ENCODE measurements at places on chromosomes 16 and 17.

- no peak for DNase-seq
Observed at GRCh38 chr16:66752379-66752778, 970 bp upstream of the DYNC1LI2 start.

GRCh38 chr17:56756536-56756935 is 77.2 kb downstream of the C17orf67 start:
- DNase-seq, result no peak

- DNase-seq, result no peak
Observed at GRCh38 chr17:63928172-63928666, 3.9 kb downstream of the CD79B start.

GRCh38 chr17:57021226-57021940 is 43.5 kb downstream of the SCPEP1 start:
- no peak for DNase-seq

DNA sequence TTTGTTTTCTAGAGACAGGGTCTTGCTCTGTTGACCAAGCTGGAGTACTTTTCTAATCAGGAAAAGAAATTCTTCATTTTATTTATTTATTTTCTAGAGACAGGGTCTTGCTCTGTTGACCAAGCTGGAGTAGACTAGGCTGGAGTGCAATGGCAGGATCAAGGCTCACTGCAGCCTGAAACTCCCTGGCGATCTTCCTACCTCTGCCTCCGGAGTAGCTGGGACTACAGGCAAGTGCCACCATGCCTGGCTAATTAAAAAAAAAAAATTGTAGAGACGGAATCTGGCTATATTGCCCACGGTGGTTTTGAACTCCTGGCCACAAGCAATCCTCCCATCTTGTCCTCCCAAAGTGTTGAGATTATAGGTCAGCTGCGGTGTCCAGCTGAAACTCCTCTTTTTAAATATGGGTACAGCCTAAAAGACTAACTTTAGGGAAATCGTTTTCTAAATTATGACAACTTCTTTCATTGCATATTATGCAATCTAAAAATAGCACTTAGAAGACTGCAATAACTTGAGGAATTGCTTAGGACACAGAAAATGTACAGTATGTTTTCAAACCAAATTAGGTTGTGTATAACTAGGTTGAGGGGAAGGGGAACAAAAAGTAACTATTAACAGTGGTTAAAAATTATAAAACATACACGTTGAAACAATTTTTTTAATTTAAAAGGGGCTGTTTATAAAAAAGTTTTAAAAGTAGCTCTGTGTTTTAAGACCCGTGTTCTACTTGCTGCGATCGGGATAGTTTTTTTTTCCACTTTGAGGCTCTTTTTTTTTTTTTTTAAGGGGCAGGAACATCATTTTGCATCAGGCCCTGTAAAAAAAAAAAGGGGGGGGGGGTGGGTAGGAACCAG is 4.7 kb downstream of the PRAC1 start:
- no peak for DNase-seq

DNA sequence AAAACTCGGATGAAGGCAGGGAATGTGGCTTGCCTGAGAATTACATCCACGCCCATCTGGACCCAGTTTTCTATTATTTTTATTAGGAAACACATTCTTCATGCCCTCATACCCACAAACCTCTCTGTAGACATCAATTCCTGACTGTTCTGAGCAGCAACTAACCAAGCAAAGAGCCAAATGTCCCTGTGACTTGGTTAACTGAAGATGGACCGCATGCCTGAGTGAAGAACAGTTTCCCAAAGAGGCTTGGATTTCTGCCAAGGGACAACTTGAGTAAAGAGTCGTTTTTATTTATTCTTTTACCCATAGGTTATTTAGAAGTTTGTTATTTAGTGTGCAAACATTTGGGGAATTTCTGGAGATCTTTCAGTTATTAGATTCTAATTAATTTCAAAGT is 259.8 kb downstream of the GRIN2A start:
- no peak for DNase-seq

GRCh38 chr16:14017886-14018285 is 53.2 kb upstream of the MRTFB start:
- DNase-seq, result no peak

DNA sequence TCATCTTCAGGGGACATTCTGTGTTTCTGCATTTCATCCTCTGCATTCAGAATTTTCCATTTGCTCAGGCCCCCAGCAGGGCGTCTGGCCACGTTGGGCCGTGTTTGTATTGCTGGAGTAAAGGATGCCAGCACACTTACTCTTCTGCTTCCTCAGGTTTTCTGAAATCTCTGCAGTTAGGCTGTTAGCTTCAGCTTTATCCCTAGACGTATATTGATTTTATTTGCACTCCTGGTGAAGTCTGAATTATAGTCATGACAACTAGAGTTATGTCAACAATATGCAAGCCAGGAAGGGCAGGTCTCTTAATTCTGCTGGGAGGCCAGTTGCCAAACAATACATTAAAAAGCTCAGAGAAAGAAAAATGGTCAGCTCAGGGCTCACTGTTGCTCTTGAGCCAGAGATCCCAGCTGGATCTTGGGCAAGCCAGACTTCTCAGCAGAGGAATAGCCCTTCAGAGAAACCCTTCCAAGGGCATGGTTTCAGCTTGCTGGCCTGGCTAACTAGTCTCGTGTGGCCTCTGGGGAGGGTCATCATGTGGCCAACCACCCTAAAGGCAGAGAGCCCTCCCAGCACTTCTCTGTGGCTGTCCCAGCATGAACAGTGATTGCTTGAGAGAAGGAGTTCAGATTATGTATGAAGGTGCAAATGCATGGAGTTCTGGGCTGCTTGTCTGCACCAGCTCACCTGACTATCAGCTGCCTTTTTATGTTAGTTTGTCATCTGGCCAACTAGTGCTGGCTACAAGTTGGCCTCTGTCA is 110.2 kb upstream of the CACNG5 start:
- DNase-seq, result no peak

- DNase-seq, result no peak
Observed at GRCh38 chr16:81592353-81592866, 147.8 kb downstream of the CMIP start.

- DNase-seq, result no peak
Observed at GRCh38 chr17:41016578-41017215, 7.8 kb upstream of the KRTAP3-1 start.

- peak; percentile 72 for DNase-seq
Observed at GRCh38 chr16:88941913-88942909, 34.8 kb downstream of the CBFA2T3 start.

GRCh38 chr17:801660-802059 is 19.5 kb downstream of the MRM3 start:
- no peak for DNase-seq

DNA sequence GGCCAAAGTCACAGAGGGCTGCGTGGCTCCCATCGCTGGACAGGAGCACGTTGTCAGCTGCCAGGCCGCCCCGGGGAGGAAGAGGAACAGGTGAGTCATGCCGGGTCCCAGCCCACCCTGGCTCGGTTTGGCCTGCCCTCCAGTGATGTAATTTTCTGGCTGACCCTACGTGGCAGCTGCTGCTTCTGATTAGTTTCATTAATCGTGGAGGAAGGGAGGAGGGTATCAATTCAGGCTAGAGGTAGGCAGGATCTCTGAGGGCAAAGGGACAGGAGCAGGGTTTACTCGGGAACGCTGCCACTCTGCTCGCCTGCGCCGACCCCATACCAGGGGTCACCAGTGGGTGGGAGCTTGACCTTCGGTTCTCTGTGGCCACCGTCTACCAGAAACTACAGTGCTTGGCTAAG is 11.7 kb upstream of the SPATA32 start:
- no peak for DNase-seq

GRCh38 chr17:14307560-14308024 is 6.7 kb downstream of the HS3ST3B1 start:
- DNase-seq, result no peak

DNA sequence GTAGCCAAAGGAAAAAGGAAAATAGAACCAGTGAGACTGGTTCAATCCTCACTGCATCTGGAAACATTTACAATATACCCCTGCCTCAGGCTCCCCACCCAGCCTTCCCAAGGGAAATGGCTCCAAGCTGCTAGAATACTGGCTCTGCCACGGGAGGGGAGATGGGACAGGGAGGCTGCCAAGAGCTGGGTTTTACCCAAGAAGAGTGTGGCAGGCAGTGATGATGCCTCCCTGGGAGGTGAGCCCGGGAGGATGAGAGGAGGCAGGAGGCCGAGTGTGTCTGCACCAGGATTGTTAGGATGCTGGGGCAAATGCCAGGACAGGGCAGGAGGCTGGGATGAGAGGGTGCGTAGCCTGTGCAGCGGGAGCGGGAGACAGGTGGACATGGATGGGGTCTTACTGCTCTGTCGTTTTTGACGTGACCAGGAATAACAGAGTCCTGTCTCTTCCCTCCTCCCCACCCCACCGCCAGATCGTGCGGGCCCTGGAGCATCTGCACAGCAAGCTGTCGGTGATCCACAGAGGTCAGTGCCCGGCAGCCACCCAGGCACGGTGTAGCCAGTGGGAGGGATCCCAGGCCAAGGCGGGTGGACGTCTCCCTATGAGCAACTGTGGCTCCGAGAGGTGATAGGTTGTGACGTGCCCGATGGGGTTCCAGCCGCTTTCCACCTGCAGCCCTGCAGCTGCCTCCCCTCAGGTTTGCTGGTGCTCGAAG is 18.4 kb downstream of the MAP2K3 start:
- no peak for DNase-seq

DNA sequence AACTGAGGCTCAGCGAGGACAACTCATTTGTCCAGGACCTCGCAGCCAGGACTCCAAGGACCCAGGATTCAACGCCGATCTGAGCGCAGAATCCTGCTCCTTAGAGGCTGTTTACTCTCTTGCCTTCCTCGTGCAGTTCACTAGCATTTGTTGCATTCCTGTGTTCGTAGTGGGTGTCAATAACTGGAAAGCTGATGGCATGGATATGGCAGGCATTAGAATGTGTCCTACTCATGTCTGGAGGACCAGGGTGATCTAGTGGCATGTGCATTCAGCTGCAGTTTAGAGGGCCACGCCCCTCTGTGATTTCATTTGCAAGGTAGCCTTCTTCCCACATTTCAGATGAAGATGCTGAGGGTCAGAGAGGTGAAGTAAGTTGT is 510 bp downstream of the CRISPLD2 start:
- no peak for DNase-seq

DNA sequence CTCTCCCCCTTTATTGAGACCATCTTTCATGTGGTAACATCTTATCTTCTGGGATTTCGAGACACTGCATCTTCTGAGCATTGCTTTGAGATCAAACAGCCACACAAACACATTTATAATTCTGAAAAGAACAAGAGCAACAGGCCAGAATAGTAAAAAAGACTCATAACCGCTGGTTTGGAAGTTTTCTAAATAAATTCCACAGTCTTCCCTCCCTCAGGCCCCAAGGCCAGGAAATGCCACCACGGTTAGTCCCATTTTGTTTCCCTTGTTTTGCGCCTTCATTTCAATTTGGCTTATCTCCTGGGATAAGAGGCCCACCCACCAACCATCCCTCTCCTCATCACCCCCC is 25.3 kb downstream of the LITAF start:
- no peak for DNase-seq

GRCh38 chr17:50102164-50102991 is 7.2 kb downstream of the PDK2 start:
- DNase-seq, result no peak

GRCh38 chr16:24749310-24749709 is 19.9 kb downstream of the TNRC6A start:
- DNase-seq, result no peak

DNA sequence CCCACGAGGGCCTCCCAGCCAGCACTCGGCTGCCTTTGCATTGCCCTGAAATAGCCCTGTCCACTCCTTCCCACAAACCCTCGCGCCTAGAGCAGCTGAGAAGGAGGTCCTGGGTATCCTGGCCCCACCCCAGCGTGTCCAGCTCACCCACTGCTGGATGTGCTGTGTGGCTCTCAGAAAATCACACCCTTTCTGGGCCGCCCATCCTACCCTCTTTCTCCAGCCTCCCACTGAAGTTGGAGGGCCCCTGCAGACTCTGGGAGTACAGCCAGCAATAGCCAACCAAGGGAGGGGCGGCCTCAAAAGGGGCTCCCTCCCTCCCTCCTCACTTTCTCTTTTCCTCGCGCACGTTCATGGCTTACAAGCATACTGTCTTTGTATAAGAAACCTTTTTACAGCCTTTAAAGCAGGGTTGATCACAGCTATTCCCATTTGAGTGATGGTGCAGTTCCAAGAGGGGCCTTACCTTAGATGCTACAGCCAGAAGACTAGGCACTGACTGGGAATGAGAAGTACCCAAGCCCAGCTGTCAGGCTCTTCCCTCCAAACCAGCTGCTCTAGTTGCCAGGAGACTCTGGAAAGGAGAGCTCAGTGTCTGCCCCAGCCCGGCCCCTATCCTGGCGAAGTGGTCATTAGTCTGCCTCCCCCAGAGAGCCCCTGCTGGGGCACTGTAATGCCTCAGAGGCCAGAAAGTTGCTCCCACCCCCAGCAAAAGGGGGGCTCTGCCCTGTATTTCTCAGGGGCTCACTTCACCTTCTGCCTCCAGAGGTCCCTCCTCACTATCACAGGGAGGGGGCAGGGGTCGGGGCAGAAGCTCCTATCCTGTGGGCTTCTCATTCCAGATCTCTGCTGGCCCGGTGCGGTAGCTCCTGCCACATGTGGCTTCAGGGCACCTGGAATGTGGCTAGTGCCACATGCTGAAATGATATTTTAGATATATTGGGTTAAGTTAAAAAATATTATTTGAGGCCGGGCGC is 38.1 kb downstream of the DCAKD start:
- no peak for DNase-seq

- no peak for DNase-seq
Observed at GRCh38 chr16:57133031-57133430, 40.6 kb downstream of the CPNE2 start.

- DNase-seq, result no peak
Observed at GRCh38 chr16:80197741-80198201, 343.0 kb upstream of the DYNLRB2 start.

- no peak for DNase-seq
Observed at GRCh38 chr16:3858801-3859200, 21.7 kb downstream of the CREBBP start.

DNA sequence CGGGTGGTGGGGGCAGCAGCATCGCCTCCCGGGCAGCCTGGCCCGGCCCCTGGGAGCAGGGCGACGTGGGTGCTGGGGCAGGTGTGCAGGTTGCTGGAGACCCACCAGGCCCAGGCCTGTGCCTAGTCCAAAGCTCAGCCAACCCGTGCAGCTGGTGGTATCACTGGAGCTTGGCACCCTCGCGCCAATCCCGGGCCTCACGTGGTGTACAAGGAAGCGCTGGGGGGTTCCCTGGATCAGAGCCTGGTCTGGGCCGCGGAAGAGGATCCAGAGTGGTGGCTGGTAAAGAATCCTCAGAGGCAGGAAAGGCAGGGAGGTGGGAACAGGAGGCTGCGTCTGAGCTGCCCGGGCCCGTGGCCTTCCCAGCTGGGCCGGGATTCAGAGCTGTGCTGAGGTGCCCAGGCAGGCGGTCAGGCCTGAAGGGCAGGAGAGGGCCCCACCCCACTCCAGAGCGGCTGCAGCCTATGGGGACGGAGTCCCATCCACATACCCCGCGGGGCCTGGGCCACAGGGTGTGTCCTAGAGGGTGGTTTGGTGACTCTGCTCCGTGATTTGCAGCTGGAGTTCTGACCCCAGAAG is 36.2 kb downstream of the ZFPM1 start:
- DNase-seq, result no peak

- peak; percentile 83 for DNase-seq
Observed at GRCh38 chr17:78645421-78646295, 68.5 kb upstream of the DNAH17 start.

All from GM06990 (cell line).